Kidney (tissue), 22 donors: ENCODE measurements at places on chromosomes 7 and 10. TPM values are rescaled to one million over a fixed set of nuclear protein-coding genes. Genes with fewer than 3 reads are reported as not detected.

- H3K36me3 ChIP-seq = no peaks in the 10 kb centered on the region
- no peak overlapping the region for H3K27ac ChIP-seq
- no peaks in the 10 kb centered on the region for H3K4me1 ChIP-seq
- H3K4me3 ChIP-seq = no peak overlapping the region
- DNase-seq = no peak
Measured at GRCh38 chr7:71470326-71470725, 338.4 kb downstream of the GALNT17 start.

GRCh38 chr10:73850863-73851461 is 23.4 kb downstream of the CAMK2G start:
- H3K4me1 ChIP-seq = no peaks in the 10 kb centered on the region
- no peak overlapping the region for H3K4me3 ChIP-seq
- H3K27ac ChIP-seq = no peak overlapping the region
- DNase-seq = no peak

DNA sequence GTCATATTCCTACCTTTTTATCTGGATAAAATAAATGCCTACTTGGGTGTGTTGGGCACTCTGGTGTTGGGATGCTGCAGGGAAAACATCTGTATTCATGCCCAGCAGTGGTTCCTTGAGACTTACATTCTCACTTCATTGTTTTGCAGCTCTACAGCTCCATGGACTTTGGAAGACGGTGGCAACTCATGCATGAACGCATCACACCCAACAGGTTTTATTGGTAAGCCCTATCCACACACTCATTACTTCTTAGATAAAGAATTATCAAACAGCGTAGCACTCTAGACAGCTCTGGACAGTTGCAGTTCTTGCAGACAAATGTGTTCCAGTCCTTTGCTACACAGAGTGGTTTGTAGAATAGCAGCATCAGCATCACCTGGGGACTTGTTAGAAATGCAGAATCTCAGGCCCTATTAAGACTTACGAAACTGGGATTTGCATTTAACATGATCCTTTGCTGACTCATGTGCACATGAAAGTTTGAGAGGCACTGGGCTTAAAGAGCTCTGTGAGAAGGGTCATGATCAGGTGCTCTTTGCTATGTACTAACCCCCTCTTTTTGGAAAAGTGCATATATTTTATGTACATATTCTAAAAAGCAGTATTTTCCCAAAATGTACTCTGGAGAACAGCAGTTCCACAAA is 401.9 kb downstream of the SORCS3 start:
- no peaks in the 10 kb centered on the region for H3K27me3 ChIP-seq
- no peaks in the 10 kb centered on the region for H3K36me3 ChIP-seq
- DNase-seq = no peak
- no peak overlapping the region for H3K27ac ChIP-seq
- H3K4me1 ChIP-seq = no peaks in the 10 kb centered on the region

- H3K36me3 ChIP-seq = no peaks in the 10 kb centered on the region
- no peaks in the 10 kb centered on the region for H3K4me1 ChIP-seq
- H3K27me3 ChIP-seq = no peaks in the 10 kb centered on the region
- no peak overlapping the region for H3K4me3 ChIP-seq
- H3K27ac ChIP-seq = no peak overlapping the region
Measured at GRCh38 chr10:116268976-116269375, 4.0 kb downstream of the GFRA1 start.

DNA sequence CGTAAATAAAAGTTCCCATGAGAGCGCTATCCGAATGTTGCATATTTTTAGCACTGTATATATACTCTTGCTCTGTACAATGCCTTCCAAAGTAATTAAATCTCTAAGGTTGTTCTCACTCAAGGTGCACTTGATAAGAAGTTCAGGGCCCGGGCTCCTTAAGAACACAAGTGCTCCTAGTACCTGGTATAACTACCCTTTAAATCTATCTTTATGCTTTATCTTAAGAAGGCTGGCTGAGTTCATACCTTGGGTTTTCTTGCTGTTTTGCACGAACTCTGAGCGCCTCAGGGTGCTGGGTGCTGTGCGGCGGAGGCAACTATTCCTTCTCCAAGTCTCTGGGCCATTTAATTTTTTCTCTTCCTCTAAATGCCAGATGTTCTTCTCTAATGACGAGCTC is 80.4 kb downstream of the DNMBP start:
- DNase-seq = no peak
- no peaks in the 10 kb centered on the region for H3K36me3 ChIP-seq
- peak overlapping the region; percentile 68 for H3K4me3 ChIP-seq
- peak overlapping the region; percentile 82 for H3K27ac ChIP-seq

- no peaks in the 10 kb centered on the region for H3K27me3 ChIP-seq
- no peak for DNase-seq
- no peak overlapping the region for H3K4me3 ChIP-seq
- H3K27ac ChIP-seq = no peak overlapping the region
- H3K4me1 ChIP-seq = no peaks in the 10 kb centered on the region
- no peaks in the 10 kb centered on the region for H3K36me3 ChIP-seq
Measured at GRCh38 chr7:121576148-121576917, 180.2 kb upstream of the FAM3C start.

Gene GPC2
- 1.8 TPM for total RNA-seq

Gene CALCR
- total RNA-seq = 5.3 TPM

Gene OR9A2
- total RNA-seq = not detected

Gene HOXA2
- total RNA-seq = 2.9 TPM

Gene RPA3
- 33.7 TPM for total RNA-seq

Gene IL6
- total RNA-seq = 1.6 TPM

Gene IQUB
- 6.9 TPM for total RNA-seq

Gene GRM3
- total RNA-seq = not detected
